ENCODE measurements at places on chromosomes 6 and 20. TPM values are rescaled to one million over a fixed set of nuclear protein-coding genes. Genes with fewer than 3 reads are reported as not detected.

BPIFB1 gene
- polyA plus RNA-seq: not detected

EFCAB8 gene
- 0.24 TPM for polyA plus RNA-seq

RIN2 gene
- polyA plus RNA-seq: 208 TPM

COL9A3 gene
- polyA plus RNA-seq: 24.9 TPM

MRAP2 gene
- 21.7 TPM for polyA plus RNA-seq

PERP gene
- polyA plus RNA-seq: 60.9 TPM

TREM1 gene
- 0.76 TPM for polyA plus RNA-seq

PNLDC1 gene
- polyA plus RNA-seq: 0.14 TPM

CAP2 gene
- 190 TPM for polyA plus RNA-seq

SLC17A4 gene
- polyA plus RNA-seq: not detected

SGK2 gene
- 1.3 TPM for polyA plus RNA-seq

RBBP8NL gene
- not detected for polyA plus RNA-seq

SEMG1 gene
- polyA plus RNA-seq: not detected

CEP43 gene
- polyA plus RNA-seq: 13.6 TPM

All from muscle of arm (tissue), 14 donors.